NCI-H1048 (cell line): ENCODE measurements at places on chromosomes 4 and X.

DNA sequence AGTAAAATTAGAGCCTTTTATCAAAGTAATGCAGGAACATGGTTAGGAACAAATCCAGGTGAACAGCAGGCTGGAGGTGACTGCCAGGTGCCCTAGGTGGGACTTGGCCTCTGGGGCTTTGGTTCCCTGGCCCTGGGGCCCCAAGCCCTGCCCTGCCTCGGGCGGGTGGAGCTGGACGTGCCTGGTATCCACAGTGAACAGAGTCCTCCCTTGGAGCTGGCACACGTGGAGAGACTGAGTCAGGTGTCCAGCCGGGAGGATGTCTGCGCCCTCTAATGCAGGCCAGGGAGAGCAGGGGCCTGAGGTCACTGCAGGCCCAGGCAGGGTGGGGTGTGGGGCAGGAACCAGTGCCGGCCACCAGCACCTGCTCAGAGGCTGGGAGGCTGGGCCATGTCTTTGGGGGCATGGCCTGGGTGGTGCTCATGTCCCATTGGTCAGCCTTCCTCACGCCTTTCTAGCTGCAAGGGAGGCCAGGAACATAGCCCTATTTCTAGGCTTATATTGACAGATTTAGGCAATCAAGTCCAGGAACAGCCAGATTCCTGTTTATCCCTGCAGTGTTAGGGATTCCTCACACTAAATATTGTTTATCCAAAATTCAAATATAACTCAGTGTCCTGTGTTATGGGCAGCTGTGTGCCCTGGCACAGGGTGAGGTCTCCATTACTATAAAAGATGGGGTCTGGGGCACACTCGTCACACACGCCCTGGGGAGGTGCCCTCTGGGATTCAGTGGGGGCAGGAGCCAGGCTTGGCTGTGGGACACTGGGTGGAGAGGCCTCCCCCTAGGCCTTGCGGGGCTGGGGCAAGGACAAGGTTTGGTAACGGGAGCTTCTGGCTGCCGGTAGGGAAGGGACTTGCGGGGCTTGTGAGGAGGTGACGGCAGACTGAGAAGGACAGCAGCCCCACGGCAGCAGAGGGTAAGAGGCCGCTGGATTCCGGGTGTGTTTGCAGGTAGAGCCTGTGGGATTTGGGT lies 14.3 kb upstream of the NAT8L start:
- no peak for DNase-seq

DNA sequence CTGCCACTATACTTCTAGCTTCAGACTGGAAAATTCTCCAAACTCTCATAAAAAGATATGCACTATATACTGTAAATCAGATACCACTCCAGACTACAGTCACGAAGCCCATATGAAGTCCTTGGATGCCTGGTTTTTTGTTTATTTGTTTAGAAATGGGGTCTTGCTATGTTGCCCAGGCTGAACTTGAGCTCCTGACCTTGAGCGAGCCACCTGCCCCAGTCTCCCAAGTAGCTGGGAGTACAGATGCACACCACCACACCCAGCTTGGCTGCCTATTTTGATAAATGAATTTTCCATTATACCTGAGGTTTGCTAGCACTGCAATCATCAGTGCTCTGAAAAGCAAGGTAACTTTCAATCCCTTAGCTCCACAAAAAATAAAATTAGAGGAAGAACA lies 53.1 kb downstream of the ELF2 start:
- DNase-seq, result no peak

DNA sequence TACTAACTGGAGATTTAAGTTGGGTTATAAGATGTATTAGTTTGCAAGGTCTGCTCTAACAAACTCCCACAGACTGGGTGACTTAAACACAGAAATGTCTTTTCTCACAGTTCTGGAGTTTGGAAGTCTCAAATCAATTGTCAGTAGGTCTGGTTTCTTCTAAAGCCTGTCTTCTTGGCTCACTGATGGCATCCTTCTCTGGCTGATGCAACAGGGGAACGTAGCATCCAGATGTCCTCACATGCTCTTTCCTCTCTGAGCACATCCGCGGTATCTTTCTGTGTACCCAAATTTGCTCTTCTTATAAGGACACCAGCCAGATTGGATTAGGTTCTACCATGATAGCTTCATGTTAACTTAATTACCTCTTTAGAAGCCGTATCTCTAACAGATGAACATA lies 63.2 kb upstream of the BMP3 start:
- no peak for DNase-seq

DNA sequence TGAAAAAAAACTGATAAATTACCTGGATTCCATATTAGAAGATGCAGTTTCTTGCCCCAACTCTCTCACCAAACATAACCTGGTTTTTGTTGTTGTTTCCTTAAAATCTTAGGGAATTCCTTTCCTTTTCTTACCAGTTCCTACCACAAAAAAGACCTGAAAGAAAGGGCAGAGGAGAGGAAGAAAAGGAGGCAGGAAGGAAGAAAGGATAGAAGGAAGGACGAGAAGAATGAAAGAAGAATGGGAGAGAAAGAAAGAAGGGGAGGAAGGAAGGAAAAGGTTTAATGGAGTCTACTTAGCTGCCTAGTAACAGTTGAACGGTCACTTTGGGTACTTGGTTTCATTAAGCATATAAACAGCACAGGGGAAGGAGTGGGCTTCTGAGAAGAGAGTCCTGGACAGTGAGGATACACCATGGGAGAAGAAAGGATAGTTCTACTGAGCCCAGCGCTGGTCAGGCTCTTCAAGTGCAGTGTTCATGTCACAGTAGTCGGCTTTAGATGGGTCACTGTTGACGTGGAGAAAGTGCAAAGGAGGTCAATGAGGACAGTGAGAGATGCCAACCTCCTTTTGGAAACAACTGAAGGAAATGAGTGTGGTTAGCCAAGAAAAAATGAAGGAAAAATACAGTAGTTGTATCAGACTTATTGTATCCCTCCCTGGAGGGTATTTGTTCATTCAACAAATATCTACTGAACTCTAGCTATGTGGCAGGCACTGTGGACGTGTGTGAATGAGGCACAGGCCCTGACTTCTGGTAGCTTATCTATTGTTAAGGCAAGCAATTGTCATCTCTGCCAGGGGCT lies 1.1 kb upstream of the CHIC2 start:
- DNase-seq, result no peak

DNA sequence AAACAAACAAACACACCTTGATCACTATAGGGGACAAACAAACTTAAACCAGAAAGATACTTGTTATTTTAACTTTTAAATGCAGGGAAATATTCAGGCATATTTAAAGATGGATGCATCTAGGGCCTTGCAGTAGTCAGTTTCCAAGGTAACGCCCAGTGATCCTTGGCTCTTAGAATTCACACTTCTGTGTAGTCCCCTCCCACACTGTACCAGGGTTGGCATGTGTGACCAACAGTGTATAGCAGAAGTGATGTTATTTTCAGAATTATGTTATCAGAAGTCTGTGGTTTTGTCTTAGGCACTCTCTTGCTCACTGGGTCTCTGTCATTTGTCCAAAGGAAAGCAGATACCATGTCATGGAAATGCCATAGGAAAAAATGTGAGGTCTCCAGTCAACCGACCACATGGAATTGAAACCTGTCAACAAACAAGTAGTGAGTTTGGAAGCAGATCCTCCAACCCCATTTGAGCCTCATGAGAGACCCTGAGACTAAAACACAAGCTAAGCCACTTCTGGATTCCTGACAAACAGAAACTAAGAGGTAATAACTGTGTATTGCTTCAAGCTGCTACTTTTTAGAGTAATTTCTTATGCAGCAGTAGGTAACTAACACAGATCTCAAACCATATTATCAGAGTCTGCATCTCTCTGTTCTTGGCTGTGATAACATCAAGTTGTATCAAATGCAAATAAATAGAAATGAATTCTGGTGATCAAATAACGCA lies 670.3 kb downstream of the KCTD8 start:
- no peak for DNase-seq

DNA sequence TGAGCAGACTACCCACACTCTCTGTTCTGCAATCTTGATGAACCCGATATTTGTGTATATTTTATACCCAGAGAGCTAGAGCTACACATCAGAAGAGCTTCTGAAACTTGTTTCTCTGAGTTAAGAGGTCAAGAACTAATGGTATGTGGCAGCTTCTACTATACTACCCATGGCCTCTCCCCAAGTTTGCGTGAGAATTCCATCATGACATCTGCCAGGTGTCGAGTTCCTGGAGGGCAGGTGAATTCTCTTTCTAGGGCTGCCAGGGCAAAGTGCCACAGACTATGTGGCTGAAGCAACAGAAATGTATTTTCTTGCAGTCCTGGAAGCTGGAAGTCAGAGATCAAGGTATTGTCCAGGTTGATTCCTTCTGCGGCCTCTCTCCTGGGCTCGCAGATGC lies 4.4 kb downstream of the SORCS2 start:
- DNase-seq, result no peak

- no peak for DNase-seq
Observed at GRCh38 chrX:63967551-63967950, 182.5 kb upstream of the ARHGEF9 start.

DNA sequence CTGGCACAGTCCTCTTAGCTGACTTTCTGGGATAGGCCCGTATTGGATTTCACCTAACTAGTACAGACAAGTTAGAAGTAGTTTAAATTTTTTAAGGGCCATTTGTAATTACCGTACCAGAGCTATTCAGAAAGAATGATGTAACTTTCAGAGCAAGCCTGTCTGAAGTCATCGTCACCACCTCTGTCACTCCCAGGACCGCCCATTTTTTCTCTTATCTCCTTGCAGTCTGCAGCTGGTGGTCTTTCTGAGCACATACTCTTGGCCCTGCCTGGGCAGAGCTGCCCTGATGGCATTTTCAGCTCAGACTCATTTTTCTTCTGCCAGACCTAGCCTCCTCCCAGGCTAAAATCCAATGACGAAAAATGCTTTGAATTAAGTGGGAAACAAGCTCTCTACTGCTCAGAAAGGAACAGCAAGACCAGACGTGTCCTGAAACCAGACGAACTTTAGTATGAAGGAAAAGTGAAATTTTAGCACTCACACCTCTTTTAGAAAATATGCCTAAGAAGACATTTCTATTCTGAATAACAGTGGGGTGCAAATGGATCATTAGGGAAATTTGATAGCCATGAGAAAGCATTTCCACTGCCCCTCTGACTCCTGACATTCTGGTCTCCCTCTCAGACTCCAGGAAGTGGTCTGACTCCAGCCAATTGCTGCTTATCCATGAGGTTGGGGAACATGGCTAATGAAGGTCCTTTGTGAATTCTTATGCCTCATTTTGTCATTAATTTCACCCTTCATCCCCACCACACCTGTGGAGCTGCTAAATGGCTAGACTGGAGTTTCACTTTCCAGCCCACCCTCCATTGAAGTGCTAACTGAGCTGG lies 162.4 kb upstream of the GYPA start:
- no peak for DNase-seq

- DNase-seq, result no peak
Observed at GRCh38 chr4:48844843-48845242, 14.0 kb downstream of the OCIAD1 start.

GRCh38 chr4:2080429-2081300 lies 21.5 kb downstream of the NAT8L start:
- DNase-seq, result no peak

DNA sequence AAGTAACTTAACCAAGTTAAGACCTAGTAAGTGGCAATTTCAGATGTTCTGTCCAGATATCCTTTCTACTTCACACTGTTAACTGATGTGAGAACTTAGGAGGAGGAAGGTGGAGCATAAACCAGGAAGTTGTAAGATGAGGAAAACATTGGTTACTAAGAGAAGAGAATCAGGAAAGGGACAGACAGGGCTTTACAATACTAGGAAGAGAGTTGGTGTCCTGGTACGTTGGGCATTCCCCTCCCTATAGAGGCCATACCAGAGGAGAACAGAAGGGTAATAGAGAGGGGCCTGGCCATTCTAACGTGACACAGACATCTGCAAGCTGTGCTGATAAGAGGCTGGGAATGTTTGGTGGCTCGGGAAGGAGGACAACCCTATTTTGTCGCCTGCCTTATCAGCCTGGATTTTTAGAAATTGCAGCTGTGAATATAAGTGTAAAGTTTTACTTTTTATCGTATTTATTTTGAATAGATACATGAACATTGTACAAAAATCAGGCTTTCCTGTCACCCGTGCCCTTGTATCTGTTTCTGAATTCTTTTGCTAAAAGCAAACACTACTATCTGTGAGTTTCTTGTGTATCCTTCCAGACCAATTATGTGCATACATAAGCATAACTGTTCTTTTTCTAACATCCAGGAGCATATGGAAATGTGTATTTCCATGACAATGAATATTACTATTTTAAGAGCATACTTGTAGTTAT lies 53.5 kb upstream of the HPRT1 start:
- no peak for DNase-seq

DNA sequence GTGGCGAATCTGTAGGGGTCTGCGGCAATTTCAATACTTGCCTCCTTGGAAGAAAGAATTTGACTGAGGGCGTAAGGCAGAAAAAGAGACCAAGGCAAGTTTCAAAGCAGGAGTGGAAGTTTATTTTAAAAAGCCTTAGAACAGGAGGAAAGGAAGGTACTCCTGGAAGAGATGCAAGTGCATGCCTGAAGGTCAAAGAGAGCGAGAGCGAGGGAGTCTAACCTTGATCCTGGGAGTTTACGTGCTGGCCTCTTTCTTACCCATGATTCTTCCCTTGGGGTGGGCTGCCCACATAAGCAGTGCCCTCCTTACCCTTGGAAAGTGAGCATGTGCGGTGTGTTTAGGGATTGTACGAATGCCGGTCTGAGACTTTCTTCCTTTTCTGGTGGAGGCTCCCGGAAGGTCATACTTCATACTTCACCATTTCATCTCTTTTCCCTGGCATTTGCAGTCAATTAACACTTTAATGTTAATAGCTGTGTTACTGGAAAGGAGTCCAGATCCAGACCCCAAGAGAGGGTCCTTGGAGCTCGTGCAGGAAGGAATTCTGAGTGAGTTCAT lies 40.0 kb downstream of the ARSD start:
- DNase-seq, result no peak

DNA sequence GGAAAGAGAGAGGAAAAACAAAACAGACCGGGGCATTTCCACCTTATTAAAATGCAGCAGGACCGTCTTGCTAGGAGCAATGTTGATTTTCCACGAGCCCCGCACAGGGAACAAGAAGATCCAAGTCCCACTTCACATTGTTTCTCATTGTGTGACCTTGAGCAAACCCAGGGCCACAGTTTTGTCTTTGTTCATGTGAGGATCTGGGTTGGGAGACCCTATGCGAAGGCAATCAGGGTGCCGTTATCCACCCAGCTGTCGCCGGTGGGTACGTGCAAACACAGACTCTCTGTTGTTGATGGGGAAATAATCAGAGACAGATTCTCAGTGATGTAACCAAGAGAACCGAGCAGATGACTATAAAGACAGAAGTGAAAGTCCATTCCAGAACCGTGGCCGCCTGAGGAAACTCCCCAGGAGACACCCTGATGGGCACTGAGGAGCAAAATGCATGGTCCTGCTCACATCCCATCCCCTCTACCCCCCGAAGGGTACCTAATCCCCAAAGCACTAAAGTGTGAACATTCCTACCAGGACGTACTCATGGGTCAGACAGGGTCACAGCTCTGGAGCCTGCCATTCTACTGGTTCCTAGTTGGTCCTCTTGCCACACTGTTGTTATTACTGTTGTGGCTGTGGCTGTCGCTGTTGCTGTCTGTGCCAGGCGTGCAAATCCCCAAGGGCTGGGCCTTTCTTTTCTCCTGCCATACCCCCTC lies 102.7 kb upstream of the RBPJ start:
- DNase-seq, result no peak
